CD4-positive, alpha-beta T cell (primary cell): ENCODE measurements at places on chromosomes 1 and 21. TPM values are rescaled to one million over a fixed set of nuclear protein-coding genes. Genes with fewer than 3 reads are reported as not detected.

DNA sequence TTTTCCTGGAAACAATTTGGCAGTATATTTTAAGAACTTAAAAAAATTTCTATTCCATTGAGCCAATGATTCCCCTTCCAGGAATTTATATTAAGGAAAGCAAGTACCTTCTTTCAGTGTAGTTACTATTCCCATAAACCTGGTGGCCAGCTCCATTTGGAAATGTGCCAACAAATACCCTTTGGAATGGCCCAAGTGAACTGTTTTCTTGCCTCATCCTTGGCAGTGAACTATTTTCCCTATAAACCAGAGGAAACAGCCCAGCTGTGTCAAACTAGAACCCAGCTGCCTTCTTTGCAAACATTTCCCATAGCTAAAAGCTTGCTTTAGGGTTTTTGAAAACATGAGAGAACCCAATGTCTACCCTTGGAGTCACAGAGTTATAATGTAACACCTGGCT is 496.9 kb downstream of the NEGR1 start:
- no peaks in the 10 kb centered on the region for H3K36me3 ChIP-seq
- H3K27ac ChIP-seq = no peak overlapping the region
- no peaks in the 10 kb centered on the region for H3K4me1 ChIP-seq
- H3K4me3 ChIP-seq = no peak overlapping the region

DNA sequence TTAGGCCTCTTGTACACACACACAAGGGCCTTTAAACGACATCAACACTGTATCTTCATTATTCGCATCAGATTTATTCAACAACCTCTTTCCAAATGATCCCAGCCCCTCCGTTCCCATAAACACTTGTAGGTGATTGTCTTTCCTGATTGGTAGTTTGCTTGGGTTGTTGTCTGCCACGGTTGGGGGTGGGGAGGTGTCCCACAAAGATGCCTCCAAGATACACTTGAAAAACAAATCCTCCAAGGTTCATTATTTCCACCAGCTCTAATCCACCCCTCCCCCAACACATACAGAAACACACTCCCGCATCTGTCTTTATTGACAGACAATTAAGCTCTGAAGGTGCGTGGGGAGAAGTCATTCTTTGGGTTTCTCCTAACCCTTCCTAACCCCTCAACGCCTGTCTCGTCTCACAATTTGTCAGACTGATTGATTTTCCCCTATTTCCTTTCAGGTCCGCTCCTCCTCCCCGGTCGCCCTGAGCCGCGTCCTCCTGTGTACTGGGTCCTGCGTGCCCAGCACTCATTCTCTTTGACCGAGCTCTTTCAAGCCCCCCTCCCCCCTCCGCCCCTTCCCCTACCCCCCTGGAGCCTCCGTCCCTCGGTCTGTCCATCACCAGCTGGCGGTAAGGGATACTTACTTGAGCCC is 1.4 kb downstream of the WDR26 start:
- H3K36me3 ChIP-seq = peaks cover 24% of the 10 kb centered on the region
- no peaks in the 10 kb centered on the region for H3K27me3 ChIP-seq
- peak; percentile 39 for DNase-seq
- H3K27ac ChIP-seq = peak overlapping the region; percentile 89

DNA sequence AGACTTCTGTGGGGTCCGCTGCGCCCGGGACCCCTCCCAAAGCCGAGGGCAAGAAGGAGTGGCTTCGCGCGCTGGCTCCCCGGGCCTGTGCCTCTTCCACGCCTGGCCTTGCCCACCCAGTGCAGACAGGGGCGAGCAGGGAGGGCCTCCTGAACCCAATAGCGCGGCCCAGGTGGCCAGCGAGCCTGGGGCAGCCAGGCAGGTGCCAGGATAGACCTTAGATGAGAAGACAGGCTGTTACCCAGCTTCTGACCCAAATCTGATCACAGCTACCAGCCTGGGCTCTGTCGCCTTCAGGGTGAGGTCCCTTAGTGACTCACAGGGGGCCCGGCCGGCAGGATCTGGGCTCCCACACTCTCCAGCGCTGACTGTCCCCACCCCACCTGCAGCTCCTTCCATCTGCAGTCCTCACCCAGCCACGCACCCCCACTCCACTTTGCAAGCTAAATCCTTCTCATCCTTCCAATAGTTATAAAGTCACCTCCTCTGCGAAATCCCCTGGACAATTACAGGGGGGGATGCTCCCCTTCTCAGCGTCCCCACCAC is 9.6 kb downstream of the CLEC20A start:
- H3K4me1 ChIP-seq = no peaks in the 10 kb centered on the region
- H3K27ac ChIP-seq = no peak overlapping the region
- no peak for DNase-seq
- H3K36me3 ChIP-seq = no peaks in the 10 kb centered on the region

DNA sequence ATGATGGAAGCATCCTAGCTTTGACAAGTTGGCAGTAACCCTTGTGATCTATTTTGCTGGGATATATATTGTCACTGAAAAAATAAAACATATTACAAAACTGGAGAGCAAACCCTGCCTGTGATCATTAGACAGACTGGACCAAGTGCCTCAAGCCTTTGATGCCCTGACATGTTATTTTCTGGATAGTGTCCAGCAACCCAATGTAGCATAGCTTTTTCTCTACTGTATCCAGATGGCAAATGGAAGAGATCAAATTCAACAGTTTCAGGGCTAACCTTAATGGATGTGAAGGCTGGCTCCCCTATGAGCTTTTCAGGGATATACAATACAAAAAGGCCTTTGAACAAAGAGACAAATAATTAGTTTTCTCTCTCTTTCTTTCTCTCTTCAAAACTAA is 25.1 kb downstream of the WARS2 start:
- no peak for DNase-seq
- no peak overlapping the region for H3K27ac ChIP-seq
- H3K4me1 ChIP-seq = no peaks in the 10 kb centered on the region
- no peaks in the 10 kb centered on the region for H3K27me3 ChIP-seq

DNA sequence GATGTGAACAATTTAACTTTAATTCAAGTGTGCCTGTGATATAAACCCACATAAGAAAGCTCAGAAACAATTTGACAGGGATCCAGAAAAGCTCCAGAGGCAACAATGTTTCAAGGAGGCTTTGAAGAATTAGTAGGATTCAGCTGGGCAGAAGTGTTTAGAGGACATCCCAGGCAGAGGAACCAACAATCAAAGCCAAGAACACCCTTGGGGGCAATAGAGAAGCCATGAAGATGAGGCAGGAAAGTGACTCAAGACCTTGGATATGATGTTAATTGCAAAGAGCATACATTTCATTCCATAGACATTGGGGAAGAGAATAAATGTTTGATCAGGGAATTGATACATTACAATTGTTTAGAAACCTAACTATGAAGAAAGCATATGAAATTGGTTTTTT is 280.3 kb downstream of the LTN1 start:
- no peak for DNase-seq
- no peaks in the 10 kb centered on the region for H3K36me3 ChIP-seq
- H3K27me3 ChIP-seq = no peaks in the 10 kb centered on the region
- no peak overlapping the region for H3K4me3 ChIP-seq
- H3K27ac ChIP-seq = no peak overlapping the region
- H3K4me1 ChIP-seq = no peaks in the 10 kb centered on the region

Gene SPRR5
- total RNA-seq = not detected

Gene DMBX1
- total RNA-seq = not detected

Gene TENT5C
- 122 TPM for total RNA-seq

Gene COL6A2
- total RNA-seq = 26.4 TPM

Gene OPTC
- total RNA-seq = not detected

Gene RNU11
- total RNA-seq = not detected
